ENCODE measurements at places on chromosomes 2 and 18.

- DNase-seq, result no peak
Observed at GRCh38 chr2:43196768-43197587, 29.4 kb downstream of the ZFP36L2 start.

- no peak for DNase-seq
Observed at GRCh38 chr2:113201496-113202304, 27.9 kb downstream of the PSD4 start.

- no peak for DNase-seq
Observed at GRCh38 chr2:196413821-196414274, 225.7 kb upstream of the CCDC150 start.

DNA sequence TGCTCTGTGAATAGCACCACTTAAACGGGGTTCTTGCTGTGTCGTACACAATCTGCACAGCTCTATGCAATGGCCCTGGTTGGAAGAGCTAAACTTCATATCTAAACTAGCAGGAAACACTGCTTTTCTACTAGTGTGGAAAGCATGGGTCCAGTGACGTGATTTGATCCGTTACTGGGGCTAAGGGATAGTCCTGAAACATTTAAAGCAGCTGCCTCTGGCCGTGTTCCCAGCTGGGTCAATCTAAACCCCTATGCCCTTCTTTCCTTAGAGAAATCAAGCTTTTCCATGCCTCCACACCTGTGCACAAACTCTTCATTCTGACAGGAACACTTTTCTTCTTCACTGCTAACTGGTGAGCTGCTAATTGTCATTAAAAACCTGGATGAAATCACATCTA, 5.4 kb upstream of the IGFBP5 start:
- no peak for DNase-seq

DNA sequence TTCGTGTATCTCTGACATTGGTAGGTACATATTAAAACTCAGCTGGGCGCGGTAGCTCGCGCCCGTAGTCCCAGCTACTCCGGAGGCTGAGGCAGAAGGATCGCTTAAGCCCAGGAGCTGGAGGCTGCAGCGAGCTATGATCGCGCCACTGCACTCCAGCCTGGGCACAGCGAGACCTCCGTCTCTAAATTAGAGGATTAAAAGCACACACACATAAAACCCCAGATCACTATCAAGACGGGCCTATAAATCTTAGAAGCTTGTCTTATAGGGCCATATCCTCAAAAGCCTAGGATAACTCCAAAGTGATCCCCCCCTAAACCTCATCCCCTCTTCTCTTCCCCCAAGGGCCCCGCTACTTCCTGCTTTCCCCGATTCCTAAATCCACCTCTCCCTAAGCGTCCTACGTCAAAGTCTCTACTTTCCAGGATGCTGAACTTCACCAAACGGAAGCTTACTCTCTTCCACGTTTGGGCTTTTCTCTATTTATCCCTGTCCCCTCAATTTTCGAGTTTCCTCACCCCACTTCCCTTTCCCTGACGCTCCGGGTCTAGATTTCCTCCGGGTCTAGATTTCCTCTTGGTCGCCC, 707 bp downstream of the KRCC1 start:
- no peak for DNase-seq

DNA sequence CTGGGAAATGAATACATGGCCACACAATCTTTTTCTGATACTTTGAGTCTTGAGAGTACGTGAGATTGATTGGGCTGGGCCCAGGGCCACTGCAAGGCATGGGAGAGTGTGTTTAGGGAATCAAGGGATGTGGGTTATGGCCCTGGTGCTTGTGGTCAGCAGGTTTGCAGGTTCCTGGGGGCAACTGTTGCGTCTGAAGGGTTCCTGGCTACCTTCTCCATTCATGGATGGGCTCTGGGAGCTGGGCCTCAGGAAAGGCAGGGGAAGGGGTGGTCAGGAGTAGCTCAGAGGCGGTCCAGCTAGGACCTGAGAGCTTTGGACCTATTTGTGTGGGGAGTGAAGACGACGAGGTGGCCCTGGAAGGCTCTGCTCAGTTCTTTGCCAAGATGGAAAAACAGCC, 8.4 kb upstream of the ZAP70 start:
- no peak for DNase-seq

DNA sequence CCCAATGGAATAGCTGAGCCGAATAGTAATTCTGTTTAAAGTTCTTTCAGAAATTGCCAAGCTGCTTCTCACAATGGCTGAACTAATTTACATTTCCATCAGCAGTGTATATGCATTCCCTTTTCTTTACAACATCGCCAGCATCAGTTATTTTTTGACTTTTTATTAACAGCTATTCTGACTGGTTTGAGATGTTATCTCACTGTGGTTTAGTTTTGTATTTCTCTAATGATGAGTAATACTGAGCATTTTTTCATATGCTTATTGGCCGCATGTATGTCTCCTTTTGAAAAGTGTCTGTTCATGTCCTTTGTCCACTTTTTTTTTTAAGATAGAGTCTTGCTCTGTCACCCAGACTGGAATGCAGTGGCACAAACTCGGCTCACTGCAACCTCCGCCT, 100.7 kb downstream of the C2orf74 start:
- DNase-seq, result no peak

DNA sequence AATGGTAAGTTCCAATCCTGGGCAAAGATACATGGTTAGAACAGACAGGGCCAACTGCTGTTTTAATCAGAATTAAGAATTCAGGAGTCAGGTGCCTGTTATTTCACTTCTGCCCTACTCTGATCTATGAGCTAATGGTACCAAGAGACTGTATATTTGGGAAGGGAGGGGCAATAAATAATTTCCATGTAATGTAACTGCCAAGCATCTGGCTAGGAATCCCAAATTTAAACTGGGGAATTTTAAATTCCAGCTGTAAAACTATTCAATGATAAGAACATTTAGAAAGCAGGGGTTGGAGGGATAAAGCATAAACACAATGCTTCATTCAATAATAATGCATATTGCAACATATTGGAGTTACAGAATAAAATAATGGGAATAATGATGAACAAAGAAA, 49.7 kb downstream of the SCN7A start:
- no peak for DNase-seq

DNA sequence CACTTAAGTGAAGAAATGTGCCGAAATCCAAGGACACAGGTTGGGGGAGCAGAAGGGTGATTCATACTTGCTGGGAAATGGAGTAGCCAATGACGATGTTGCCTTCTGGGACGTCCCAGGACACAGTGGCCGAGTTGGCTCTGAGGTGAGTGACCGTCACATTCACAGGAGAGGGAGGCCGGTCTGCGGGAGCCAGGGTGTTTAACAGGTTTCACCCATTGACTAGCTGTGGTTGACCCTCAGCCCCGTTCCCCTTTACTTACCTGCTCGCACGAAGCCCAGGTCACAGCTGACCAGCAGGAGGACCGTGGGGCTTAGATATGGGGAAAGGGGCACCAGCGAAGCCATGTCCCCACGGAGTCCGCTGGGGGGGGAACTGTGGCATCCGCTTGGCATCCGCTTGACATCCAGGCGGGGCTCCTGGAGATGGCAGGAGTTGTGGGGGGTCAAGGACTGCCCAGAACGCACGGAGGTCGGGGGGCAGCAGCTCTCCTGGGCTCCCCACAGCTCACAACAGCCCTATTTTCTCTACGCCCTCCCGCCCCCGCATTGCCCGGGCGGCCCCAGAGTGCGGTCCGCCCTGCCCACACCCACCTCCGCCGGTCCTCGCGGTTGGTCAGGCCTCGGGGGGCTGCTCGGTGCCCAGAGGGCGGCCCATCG, 586 bp downstream of the FNDC4 start:
- DNase-seq, result no peak

GRCh38 chr2:127220102-127220767, at the start of gene CYP27C1:
CYP27C1 (minus strand) TSS chr2:127220299; CDS start chr2:127220270, 29 bp downstream.
- no peak for DNase-seq

Data from HuH-7 (cell line).